ENCODE measurements at places on chromosomes 16 and 17. TPM values are rescaled to one million over a fixed set of nuclear protein-coding genes. Genes with fewer than 3 reads are reported as not detected.

DNA sequence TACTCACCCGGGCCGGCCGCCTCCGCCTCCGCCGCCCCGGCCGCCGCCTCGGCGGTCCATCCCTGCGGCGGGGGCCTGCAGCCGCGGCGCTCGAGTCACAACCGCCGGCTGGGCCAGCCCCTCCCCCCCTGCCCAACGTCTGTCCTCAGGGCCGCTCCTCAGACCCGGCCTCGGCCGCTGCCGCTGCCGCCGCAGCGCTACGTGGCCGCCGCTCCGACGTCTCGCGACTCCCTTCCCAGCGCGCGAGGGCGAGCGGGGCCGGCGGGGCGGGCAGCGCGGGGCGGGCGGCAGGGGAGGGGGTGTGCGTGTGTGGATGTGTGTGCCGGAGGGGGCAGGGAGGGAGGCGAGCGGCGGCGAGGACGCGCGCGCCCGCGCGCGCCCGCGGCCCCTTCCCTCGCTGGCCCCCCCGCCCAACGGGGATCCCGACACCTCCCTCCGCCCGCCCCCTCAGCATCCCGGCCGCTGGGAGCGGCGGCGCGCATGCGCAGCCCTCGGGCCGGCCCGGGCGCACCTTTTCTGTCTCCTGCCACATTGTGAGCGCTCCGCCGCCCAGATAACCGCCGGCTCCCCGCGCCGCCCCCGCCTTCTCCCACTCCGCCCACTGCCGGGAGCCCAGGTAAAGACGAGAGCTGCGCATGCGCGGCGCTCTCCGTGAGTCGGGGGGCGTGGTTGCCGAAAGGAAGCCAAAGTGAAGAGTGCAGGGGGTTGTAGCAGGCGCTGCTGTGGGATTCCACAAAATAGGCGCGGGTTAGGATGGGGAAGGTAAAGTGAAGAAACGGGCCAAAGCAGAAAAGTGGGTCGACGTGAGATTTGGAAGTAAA, at the start of gene ZNF652:
Gene ZNF652, minus strand, starts transcription at position 349 of the 821 bp plus-strand sequence. CDS start 44,525 bp downstream, outside the sequence.
- H3K27me3 ChIP-seq = no peaks in the 10 kb centered on the region
- H3K4me3 ChIP-seq = peak within 1 kb of the TSS; percentile 64
- H3K36me3 ChIP-seq = no peaks in the 10 kb centered on the region
- peaks cover 38% of the 10 kb centered on the region for H3K4me1 ChIP-seq

DNA sequence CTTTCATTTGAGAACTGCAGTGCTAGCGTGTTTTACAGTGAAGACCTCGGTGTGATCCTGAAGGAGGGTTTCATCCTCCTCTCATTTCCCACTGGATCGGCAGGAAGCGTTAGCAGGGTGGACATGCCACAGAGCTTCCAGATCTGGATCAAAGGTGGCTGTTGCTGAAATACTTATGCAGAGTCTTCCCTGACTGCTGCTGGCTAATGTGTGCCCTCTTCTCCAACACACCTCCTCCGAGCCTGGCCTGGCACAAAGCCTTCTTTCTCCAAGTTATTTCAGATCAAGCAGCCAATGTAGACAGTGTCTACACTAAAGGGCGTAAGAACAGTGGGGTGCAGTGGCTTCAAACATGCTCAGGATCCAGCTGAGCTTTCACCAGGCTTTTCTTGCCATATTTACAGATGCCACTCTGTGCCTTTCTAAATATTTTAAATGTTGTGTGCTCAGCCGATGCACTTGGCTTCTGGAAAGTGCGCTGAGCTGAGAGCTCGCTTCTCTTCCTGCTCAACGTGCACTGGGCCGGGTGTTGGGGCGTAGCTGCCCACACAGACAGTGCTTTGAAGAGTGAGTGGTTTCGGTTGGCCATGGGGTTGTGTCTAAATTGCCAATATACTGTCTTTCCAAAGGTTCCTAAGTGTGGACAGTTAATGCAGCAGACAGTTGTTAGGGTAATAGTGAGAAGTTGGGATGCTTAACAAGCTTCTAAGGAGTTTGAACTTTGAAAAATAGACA, 2.1 kb downstream of the ZNF750 start:
- H3K36me3 ChIP-seq = no peaks in the 10 kb centered on the region
- no peak for DNase-seq
- peaks cover 25% of the 10 kb centered on the region for H3K4me1 ChIP-seq
- no peaks in the 10 kb centered on the region for H3K27me3 ChIP-seq

TNP2 gene
- total RNA-seq = not detected

CRHR1 gene
- not detected for total RNA-seq

OR1F1 gene
- not detected for total RNA-seq

DNA sequence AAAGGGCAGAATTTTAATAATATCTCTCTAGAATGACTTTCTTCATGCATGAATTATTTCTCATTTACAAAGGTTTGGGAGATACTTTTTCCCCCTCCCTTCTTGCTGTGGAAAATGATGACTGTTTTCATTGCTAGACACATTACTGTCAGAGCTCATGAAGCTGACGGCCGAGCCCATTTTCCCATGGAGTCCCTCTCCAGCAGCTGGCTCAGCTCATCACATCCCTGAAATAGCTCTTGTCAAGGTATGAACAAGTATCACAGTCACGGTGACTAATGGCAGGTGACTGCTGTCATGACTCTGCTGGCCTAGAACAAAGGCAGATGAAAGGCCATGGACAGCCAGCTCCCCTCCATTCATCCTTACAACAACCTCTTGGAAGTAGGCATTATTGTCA, 208.1 kb downstream of the ABCC12 start:
- no peaks in the 10 kb centered on the region for H3K36me3 ChIP-seq
- no peak overlapping the region for H3K27ac ChIP-seq
- H3K4me3 ChIP-seq = no peak overlapping the region
- DNase-seq = no peak

DNA sequence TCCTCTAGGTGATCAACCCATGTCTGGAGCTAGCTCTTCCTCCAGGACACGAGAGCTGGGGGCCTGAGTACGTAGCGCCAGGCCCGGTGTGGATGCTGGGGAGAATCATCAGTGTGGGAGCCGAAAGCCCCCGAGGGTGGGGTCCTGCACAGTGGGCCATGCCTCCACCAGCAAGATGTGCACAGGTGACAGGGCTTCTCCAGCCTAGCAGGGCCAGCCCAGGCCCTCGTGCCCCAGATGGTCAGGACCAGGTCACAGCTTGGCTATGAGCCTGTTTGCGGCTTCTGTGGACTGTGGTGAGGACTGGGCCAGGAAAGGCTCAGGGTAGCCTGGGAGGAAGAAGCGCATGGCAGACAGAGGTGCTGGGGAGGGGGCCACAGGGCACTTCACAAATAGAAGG, 7.8 kb downstream of the MPG start:
- no peaks in the 10 kb centered on the region for H3K4me1 ChIP-seq
- no peaks in the 10 kb centered on the region for H3K27me3 ChIP-seq
- DNase-seq = no peak
- H3K27ac ChIP-seq = no peak overlapping the region
- peaks cover 21% of the 10 kb centered on the region for H3K36me3 ChIP-seq

DNA sequence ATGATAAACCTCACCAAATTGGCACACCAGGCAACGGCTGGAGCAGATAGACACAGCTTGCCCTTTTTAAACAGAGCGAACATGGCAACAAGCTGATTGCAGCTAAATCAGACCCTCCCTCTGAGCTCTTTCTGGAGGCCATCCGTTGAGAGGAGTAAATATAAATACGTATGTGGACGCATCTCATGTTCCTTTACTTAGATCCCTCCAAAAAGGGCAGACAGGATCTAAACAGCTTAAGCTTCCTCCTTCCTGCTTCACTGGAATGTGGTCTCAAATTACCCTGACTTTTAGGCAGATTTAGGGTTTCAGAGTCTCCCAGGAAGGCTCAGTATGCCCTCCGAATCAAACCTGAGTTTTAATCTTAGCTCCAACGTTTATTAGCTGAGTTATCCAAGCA, 204.7 kb upstream of the GOT2 start:
- H3K27me3 ChIP-seq = no peaks in the 10 kb centered on the region
- no peak overlapping the region for H3K27ac ChIP-seq
- no peaks in the 10 kb centered on the region for H3K36me3 ChIP-seq
- no peak for DNase-seq
- no peak overlapping the region for H3K4me3 ChIP-seq

GRCh38 chr17:19338031-19338990, 24.2 kb downstream of the B9D1 start:
- H3K27ac ChIP-seq = peak overlapping the region; percentile 92
- DNase-seq = peak; percentile 79
- no peak overlapping the region for H3K4me3 ChIP-seq
- H3K36me3 ChIP-seq = no peaks in the 10 kb centered on the region

- no peak for DNase-seq
- H3K4me1 ChIP-seq = no peaks in the 10 kb centered on the region
- no peaks in the 10 kb centered on the region for H3K36me3 ChIP-seq
- H3K27me3 ChIP-seq = no peaks in the 10 kb centered on the region
Measured at GRCh38 chr16:84553873-84554399, 49.5 kb upstream of the MEAK7 start.

CA7 gene
- total RNA-seq = not detected

All from liver (tissue), 10 donors.